ENCODE measurements at places on chromosomes 7 and 10. TPM values are rescaled to one million over a fixed set of nuclear protein-coding genes. Genes with fewer than 3 reads are reported as not detected.

DNA sequence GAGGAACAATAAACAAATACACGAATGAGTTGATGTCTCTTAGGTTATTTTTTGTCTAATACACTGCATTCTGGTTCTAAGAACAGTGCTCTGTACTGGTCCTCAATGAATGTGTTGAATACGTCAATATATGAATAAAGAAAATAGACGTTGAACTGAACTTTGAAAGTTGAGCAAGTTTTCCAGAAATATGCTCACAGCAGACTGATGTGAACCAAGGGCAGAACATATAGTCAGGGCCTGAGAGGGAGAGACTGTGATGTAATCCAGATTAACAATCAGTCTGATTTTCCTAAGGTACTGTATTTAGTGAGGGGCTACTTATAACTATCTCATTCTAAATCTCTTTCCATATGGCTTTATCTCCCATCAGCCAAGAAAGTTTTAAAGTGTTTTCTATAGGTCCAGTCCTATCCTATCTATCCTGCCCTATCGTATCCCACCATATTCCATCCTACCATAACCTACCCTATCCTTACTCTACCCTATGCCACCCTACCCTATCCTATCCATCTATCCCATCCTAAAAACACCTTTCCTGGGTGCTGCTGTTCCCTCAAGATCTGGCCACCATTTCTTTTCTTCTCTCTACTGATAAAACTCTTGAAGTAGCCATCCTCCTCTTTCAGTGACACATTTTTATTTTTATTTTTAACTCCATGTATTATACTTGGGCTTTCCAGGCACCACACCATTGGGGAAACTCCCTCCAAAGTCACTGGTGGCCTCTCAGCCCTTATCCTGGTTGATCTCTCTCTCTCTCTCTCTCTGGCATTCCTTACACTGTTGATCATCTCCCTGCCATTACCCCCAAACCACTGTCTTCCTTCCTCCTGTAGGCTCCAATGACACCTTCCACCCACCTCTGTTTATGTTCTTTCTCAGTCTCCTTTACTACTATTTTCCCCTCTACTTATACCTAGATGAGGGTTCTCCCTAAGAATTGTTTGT, 212.3 kb upstream of the SLC26A5 start:
- DNase-seq, result no peak

DNA sequence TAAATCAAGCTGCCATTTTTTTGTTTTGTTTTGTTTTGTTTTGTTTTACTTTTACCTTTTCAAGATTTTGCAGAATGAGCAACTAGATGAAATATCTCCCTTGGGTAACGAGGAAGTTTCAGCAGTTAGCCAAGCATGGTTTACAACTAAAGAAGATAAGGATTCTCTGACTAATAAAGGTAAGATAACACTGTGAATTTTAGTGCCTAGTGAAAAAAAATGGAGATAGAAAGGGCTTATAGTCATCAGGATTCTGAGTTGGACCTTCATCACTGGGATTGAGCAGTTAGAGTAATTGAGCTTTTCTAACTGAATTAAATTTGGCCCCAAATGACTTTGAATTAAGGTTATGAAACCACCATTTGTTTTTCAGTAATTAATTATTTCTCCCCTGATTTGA, 21.2 kb downstream of the DMTF1 start:
- DNase-seq, result no peak

- peak; percentile 38 for DNase-seq
These were observed 26.4 kb upstream of the SRGN start for GRCh38 chr10:69061305-69062161.

- no peak for DNase-seq
These were observed 6.4 kb downstream of the GCK start for GRCh38 chr7:44182827-44183226.

GRCh38 chr7:38223306-38223705, 45.3 kb downstream of the STARD3NL start:
- no peak for DNase-seq

DNA sequence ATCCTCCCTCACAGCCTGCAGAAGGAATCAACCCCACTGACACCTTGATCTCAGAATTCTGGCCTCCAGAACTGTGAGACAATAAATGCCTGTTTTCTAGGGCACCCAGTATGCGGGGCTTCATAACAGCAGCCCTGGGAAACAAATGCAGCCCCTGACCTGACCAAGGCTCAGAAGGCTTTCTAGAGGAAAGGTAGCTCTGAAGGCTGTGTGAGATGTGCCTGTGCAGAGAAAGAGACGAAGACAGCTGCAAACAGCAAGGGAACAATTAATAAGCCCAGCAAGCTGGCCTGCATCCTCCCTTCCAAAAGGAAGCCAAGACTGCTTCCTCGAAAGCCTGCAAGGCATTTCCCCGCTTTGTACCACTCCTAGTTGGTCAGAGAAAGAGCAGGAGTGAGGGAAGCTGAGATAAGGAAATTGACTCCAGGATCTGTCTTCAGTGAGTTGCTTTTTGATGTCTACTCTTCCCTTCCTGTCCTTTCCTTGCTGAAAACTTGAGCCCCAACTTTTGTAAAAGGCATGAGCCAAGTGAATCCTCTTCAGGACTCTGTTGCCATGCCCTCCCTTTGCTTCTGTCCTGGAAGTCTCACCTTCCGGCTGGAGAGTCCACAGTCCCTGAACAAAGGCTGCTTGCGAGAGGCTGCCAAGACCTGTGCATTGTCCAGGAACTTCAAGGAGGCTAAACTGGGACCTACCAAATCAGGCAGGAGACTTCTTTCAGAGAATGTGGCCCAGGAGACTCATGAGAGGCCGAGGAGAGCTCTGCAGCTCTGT, 71.2 kb upstream of the ARID5B start:
- no peak for DNase-seq

- DNase-seq, result peak; percentile 57
These were observed 2.1 kb downstream of the ADD3 start for GRCh38 chr10:110009736-110010475.

DNA sequence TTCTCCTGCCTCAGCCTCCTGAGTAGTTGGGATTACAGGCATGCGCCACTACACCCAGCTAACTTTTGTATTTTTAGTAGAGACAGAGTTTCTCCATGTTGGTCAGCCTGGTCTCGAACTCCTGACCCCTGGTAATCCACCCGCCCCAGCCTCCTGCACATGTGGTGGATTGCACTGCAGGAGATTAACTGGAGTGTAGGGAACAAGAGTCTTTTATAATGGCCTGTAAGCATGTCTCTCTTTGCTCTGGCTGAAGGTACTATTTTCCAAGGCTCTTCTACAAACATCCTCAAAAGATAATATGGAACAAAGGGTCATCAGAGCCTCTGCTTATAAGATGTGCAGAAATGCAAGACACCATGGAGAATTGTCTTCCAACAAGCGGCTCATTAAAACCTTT, 3.2 kb downstream of the TOMM7 start:
- no peak for DNase-seq

GRCh38 chr7:46577394-46577793, 656.3 kb upstream of the IGFBP3 start:
- DNase-seq, result no peak

GRCh38 chr10:90911133-90912051, 9.5 kb downstream of the ANKRD1 start:
- DNase-seq, result peak; percentile 77

- no peak for DNase-seq
These were observed 41.0 kb downstream of the FOXK1 start for GRCh38 chr7:4722960-4723630.

GRCh38 chr7:130040576-130040975, 10.6 kb downstream of the ZC3HC1 start:
- DNase-seq, result no peak

DNA sequence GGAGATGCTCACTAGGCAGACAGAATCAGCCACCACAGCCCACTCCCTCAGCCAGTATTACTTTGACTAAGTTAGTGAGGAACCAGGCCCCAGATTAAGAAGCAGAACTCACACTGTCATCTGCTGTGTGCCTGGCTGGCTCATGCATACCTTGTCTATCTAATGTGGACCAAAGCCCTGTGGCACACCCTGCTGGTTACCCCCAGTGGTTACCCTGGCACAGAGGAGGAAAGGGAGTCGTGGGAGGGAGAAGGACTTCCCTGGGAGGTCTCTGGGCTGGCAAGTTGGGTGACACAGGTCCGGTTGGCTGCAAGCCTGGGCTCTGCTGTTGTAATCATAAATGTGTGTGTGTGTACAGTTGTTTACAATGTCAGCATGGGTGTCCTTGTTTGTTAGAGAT, 7.5 kb upstream of the SH2D4B start:
- DNase-seq, result peak; percentile 21

- DNase-seq, result no peak
These were observed 72.3 kb upstream of the MGMT start for GRCh38 chr10:129394518-129395328.

- DNase-seq, result no peak
These were observed 55.7 kb downstream of the LYZL2 start for GRCh38 chr10:30573721-30574431.

GRCh38 chr10:2917926-2918325, 149.4 kb upstream of the PFKP start:
- DNase-seq, result no peak

Gene PNLIP
- not detected for total RNA-seq

Gene DKK1
- total RNA-seq, result not detected

Gene SPDYE3
- not detected for total RNA-seq

Gene AQP1
- total RNA-seq, result 0.10 TPM

Gene PRKG1
- total RNA-seq, result not detected
